ENCODE measurements at places on chromosomes 6 and 20. TPM values are rescaled to one million over a fixed set of nuclear protein-coding genes. Genes with fewer than 3 reads are reported as not detected.

GABRR1 gene
- 0.07 TPM for polyA plus RNA-seq

CST4 gene
- polyA plus RNA-seq: 9.9 TPM

OPN5 gene
- polyA plus RNA-seq: not detected

SLC32A1 gene
- polyA plus RNA-seq: 0.11 TPM

SIRPB2 gene
- polyA plus RNA-seq: 1.7 TPM

PCMT1 gene
- polyA plus RNA-seq: 60.3 TPM

SLC4A11 gene
- 4.4 TPM for polyA plus RNA-seq

NKX2-2 gene
- 0.09 TPM for polyA plus RNA-seq

All from thymus (tissue), 14 donors.